Hematopoietic multipotent progenitor cell treated with erythropoietin and hydrocortisone succinate and interleukin-3 and kit ligand, for 17 days (in vitro differentiated cells): ENCODE measurements at places on chromosomes 13 and 19.

DNA sequence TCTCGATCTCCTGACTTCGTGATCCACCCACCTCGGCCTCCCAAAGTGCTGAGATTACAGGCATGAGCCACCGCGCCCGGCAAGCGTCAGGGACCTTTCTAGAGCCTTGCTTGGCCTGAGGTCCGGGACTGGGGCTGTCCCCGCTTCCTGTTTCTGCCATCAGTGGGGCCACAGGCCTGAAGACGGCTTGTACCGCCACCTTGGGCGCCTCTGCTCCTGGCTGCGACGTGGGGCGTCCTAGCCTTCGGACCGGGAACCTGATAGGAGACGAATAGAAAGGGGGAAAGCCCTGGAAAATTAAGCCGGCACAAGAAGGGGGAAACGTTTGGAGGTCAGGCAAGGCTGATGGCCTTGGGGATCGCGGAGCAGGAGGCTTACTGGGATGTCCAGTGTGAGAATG is 35.1 kb downstream of the RNF6 start:
- no peak for DNase-seq

- DNase-seq = no peak
These were observed 144.8 kb downstream of the FLT1 start for GRCh38 chr13:28349907-28350654.

- no peak for DNase-seq
These were observed 85.5 kb upstream of the TDRD3 start for GRCh38 chr13:60311527-60311926.

GRCh38 chr19:28867978-28868377 is 345.0 kb downstream of the UQCRFS1 start:
- no peak for DNase-seq
